ENCODE measurements at places on chromosomes 3 and 15.

DNA sequence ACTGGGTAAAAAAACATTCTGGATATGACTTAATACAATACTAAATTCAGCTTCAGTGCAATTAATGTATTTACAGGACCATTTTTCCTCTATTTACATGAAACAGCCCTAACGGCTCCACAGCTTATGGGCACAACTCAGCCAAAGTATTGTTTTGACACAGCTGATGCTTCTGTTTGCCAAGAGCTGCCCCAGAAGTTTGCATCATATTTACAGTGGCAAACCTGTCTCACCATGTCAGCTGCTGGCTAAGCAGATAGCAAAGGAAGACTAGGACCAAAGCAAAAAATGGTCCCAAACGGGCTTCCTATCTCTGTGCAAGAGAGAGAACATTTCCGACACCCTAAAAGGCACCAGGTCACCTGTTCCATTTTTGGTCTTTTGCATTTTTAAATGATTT lies 94.5 kb downstream of the ADAMTS9 start:
- no peak for DNase-seq

DNA sequence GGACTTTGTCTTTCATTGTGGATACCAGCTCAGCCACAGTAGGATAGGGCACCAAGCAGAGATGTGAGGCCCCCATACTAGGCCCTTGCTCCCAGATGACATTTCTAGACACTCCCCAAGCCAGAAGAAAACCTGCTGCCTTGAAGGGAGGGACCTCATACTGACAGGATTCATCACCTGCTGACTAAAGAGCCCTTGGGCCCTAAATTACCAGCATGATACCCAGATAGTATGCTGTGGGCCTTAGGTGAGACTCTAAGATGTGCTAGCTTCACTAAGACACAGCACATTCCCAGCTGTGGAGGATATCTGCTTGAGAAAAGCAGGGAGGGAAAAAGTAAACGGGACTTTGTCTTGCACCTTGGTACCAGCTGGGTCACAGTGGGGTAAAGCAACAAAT lies 324.0 kb downstream of the TBL1XR1 start:
- no peak for DNase-seq

DNA sequence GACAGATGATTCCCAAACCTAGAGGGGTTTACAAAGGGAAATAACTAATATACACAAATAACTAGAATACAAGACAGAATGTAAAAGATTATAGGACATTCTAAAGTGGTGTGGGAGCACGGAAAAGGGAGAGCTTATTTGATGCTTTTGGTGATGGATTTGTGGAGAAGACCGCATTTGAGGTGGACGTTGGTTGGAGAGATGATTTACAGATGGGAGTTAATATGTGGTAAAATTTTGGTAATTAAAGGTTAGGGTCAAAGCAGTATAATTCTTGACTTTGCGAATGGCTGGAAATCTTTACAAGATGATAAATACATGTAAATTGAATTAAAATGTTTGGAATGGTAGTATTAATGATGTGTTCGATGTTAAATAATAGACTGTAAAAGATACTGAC lies 1.2 kb downstream of the KNL1 start:
- DNase-seq = no peak

GRCh38 chr3:72820415-72820814 lies 27.8 kb downstream of the SHQ1 start:
- DNase-seq = no peak

- DNase-seq = no peak
Measured at GRCh38 chr3:71245971-71246880, 337.3 kb downstream of the FOXP1 start.

- no peak for DNase-seq
Measured at GRCh38 chr3:143928056-143928455, 43.6 kb upstream of the DIPK2A start.

DNA sequence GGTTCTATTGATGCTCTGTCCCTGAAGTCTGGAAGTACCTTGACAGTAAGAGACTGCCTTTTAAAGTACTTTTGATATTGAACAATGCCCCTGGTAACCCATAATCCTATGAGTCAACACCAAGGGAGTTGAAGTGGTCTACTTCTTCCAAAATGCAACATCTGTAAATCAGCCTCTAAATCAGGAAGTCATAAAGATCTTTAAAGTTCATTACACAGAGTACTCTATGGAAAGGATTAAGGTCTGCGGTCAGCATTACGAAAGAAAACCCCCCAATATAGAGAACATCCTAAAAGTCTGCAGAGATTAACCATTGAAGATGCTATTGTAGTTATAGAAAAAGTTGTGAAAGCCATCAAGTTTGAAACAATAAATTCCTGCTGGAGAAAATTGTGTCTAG lies 52.7 kb upstream of the CMC1 start:
- DNase-seq = no peak

- DNase-seq = no peak
Measured at GRCh38 chr3:89983449-89983848, 876.0 kb downstream of the EPHA3 start.

DNA sequence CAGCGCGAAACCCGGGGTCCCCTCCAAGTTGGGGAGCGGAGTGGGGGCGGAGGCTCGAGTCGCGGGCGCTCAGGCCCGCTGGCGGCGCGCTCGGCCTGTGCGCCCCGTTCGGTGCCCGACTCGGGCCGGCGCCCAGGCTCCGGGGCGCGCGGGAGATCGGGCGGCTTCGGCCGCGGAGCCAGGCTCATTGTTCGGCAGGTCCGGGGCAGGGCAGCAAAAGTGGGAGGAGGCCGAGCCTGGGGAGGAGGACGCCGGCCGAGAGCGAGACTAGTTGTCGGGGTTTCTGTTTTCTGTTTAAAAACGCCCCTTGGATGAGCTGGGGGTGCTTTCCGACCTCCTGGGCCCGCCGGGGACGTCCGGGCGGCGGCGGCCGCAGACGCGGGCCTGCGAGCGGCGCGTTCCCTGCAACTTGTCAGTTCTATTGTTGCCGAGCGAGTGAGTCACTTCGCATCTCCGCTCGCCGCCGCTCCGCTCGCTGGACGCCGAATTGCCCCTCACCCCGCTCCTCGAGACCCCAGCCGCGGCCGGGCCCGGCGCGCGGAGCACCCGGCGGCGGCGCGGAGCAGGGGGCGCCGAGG lies 676 bp downstream of the TCF12 start:
- DNase-seq = peak; percentile 67

- DNase-seq = no peak
Measured at GRCh38 chr15:64854041-64854440, 12.3 kb downstream of the PLEKHO2 start.

DNA sequence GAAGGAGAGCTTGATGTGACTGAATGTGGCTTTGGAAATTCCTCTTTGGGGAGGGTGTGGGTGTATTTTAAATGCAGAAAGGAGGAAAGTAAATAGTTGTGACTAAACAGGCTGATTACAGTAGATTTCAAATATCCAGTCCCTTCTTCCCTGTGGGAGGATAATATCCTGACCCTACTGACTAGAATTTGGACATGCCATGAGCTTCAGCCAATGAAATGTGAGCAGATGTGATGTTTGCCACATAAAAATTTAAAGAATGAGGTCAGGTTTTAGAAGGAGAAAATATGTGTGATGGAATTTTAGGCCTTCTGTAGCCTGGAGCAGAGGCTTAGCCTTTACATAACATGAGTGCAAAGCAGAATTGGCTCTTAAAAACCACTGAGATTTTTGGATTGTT lies 1218.9 kb downstream of the ROBO2 start:
- DNase-seq = no peak

DNA sequence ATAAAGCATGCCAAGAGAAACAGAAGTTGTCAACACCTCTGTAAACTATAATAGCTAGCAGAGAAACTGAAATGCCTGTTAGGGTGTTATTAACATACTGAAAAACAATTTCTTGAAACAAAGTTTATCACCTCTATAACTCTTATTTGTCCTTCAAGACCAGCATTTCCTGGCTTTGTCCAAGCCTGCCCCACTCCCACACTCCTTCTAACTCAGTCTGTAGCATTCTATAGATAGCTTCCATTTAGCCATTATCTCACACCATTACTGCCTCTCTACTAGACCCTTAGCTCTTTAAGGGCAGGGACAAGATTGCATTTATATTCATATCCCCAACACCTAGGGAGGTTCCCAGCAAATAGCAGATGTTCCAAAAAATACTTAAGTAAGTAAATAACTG lies 36.5 kb downstream of the GK5 start:
- no peak for DNase-seq

DNA sequence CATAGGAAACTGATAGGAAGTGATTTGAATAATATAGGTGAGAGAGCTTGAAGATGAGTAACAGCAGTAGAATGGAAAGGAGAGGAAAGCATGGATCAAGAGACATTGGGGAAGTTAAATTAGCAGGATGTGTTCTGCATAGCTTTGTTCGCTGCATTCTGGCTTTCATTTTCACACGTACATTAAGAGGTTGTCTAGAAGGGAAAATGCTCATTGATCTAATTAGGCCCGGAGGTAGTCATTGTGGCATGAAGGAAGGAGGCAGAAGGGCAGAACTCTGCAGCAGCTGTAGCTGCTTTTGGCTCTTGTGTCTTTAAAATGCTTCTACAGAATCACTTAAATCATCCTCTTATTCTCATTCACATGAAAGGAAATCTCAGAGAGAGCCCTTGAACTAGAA lies 40.3 kb downstream of the KCNAB1 start:
- no peak for DNase-seq

DNA sequence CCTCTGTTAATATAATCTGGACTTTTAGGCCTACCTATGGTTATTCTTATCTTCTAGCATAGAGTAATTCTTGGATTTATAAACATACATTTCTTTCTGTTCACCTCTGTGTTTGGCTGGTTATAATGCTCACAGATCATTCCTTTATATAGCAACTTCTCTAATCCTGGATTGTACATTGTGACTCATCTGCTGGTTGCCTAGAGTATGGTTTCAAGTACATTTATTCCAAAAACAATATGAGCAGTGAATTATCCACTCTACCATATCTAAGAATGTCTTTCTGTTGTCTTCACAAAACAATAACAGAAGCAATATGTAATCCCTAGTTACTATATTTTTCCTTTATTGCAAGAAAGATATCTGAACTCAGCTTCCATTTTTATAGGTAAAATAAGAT lies 35.3 kb downstream of the FSIP1 start:
- no peak for DNase-seq

GRCh38 chr3:124107104-124107890 lies 115.4 kb upstream of the ROPN1 start:
- DNase-seq = no peak

DNA sequence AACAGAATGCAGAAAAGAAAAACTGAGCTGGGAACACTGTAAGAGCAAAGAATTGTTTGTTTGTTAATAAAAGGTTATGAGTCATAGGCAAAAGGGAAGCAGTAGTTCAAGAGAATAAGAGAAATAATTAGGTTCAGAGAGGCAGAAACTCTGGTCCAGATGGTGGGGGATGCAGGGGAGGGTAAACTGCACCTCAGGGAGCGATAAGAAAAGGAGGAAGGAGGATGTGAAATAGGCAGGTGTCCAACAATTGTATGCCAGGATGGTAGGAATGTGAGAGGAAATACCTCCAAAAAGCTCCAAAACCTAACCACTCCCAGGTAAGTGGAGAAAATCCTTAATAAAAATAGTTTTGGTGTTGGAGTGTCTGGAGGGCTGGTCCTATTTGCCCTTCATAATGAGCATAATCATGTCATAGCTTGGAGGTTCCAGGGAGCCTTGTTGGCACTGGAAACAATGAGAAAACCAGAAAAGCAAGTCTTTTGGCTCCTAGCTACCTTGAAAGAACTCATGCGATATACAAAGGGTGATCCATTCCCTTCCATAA lies 405.4 kb upstream of the TBL1XR1 start:
- DNase-seq = no peak

DNA sequence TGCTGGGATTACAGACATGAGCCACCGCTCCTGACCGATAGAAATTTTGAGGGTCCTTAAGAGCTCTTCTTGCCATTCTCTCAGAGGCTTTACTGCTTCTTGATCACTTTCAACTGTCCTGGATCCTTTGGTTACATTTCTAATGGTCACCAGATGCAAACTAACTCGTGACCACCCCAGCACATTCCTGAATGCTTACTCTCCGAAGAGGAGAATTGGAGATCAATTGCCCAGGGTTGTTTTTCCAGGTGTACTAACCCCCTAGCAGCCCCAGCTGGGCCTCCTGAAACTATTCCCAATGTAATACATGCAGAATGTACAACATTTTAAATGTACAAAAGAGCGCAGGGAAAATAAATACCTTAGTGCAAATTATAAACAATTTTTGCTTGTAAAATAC lies 65.1 kb upstream of the TBL1XR1 start:
- DNase-seq = no peak

GRCh38 chr3:123694366-123695087 lies 109.7 kb upstream of the HACD2 start:
- DNase-seq = no peak

DNA sequence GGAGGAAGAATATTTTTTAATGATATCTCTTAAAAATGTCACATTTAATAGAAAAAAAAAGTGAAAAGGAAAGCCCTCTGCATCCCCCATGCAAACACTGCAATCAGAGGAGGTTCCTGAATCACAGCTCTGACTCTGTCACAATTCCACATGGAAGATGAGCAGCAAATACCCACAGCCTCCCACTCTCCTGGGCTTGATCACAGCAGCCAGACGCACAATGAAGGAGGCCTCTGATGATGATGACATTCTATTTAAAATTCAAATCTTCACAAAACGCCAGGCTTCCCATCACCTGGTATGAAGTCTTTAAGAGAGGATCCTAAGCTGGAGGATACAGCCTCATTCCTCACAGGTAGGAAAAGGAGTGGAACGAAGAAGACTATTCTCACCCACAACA lies 9.1 kb upstream of the DIS3L start:
- no peak for DNase-seq

DNA sequence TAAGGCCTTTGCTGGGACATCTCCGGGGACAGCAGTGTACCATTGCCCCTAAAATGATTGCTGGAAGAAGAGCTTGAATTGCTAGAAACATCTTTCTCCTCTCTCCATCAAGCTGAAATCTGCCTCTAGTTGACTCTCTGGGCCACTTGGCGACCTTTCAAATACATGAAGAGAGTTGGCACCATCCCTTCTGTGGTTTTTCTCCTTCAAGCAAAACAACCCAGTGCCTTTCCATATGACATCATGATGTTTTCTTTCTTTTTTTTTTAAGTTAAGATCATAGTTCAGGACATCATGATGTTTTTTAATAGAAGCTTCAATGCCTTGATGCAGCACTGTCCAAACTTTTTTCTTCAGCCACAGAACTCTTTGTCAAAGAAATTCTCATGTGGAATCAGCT lies 144.0 kb upstream of the PTPRG start:
- DNase-seq = no peak

GRCh38 chr15:51263116-51263515 lies 75.3 kb downstream of the CYP19A1 start:
- no peak for DNase-seq

DNA sequence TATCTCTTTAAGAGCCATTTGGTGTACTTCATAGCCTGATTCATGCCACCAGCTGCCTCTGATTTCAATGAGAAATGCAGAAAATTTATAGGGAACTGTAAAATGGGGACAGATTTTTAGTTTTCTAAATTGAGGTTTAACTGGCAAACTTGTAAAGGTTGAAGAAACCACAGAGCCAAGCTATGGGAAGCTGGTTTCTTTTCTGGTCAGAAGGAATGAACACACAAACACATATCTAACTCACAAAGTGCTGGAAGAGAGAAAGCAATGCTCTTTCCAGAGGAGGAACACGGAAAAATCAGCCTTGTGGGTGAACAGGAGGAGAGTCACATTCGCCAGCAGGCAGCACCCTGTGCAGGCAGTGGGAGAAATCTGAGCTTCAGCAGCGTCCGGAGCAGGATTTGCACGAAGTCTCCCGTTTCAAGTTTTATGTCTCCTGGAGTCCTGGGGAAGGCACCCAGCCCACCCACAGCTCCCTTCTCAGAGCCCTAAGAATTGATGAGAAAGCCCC lies 481 bp downstream of the MASP1 start:
- no peak for DNase-seq

GRCh38 chr3:51386852-51387229 lies 1.8 kb downstream of the MANF start:
- no peak for DNase-seq

GRCh38 chr3:119187266-119187665 lies 13.9 kb downstream of the UPK1B start:
- DNase-seq = no peak

Data from CD4-positive, alpha-beta T cell treated with Interleukin-15 for 1 hour (primary cell).